ENCODE measurements at places on chromosomes 2 and 18.

DNA sequence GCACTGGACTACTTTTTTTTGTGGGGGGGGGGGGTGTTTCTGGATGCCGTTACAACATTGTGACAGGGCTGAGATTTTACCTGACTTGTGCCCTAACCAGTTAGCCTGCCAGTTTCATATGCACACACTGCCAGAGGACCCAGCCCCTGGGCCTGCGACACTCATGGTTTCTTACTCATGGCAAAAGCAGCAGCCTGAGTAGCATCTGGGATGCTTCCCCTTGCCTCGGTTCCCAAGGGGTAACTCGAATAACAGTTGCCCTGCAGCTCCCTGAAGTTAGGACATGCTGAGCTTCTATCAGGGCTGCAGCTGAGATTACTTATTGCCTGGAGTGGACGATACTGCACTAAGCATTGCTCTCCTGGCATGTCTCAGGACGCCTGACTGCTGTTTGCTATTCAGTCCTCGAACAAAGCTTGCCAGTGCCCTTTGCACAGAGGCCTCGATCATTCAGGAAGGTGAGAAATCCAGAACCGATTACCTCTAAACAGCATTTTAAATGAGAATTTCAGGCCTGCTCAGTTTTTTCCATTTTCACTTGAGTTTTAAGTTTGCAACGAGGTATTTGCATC lies 47.9 kb downstream of the TRPM8 start:
- DNase-seq, result no peak

DNA sequence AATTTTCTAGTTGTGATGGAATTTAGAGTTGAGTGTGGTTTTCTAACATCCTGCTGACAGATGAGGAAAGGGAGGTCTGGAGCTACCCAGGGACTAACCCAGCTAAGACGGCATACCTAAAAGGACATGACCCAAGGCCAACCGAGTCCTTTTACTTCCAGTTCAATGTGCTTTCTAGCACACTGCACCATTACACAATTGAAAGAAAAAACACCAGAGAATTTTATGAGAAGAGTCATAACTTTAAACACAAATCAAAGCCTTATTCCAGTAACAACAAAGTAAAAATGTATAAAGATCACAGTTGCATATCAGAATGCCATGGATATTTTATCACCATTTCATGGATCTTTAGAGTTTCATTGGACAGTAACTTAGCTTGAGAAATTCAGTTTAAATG lies 480.3 kb downstream of the MEIS1 start:
- no peak for DNase-seq

GRCh38 chr18:76538846-76539245 lies 43.8 kb upstream of the ZNF516 start:
- no peak for DNase-seq

DNA sequence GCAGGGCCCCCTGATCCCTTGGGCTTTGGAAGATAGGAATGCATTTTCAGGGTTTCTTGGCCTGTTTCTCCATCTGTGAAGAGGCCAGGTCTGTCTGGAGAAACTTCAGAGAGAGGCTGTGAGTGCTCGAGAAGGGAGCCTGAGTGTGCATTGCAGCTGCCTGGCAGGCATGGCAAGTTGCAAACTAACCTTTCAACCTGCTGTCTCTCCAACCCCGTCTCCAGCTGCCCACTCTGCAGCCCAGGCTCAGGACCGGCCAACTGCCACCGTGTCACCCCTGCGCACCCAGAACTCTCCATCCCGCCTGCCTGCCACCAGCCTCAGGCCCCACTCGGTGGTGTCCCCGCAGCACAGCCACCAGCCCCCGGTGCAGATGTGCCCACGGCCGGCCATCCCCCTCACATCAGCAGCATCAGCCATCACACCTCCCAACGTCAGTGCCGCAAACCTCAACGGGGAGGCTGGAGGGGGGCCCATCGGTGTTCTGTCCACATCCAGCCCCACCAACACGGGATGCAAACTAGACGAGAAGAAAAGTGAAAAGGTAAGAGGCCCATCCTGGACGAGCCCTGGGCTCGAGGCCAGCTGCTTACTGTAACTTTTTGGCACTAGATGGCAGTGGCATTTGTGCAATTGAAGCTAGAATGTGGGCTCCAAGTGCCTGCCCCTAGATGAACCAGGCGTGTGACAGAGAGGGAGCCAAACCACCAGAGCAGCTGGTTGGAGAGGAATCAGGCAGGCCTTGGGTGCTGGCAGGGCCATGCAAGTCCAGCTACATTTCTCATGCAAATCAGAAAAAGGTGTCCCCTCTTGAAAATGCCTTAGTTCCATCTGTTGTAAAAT lies 164.6 kb downstream of the SEPTIN10 start:
- no peak for DNase-seq

DNA sequence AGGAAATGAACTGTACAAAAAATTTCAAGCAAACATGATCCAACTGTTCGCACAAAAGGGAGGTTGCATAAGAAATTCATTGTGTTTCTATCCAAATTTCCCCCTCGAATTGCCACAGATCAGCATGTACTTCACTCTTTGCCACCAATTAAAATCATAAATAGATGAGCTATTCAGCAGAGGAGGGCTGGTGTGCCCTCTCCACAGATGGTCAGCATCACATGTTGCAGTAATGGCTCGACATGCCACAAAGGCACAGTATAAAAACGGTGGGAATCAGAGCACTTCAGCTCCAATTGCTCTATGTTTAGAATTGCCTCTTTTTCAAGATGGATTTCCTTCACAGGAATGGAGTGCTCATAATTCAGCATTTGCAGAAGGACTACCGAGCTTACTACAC lies at the start of gene G6PC2:
Gene G6PC2 (plus strand): TSS at position 289 of the 400 bp plus-strand sequence. CDS start 41 bp downstream, at position 330.
- no peak for DNase-seq

DNA sequence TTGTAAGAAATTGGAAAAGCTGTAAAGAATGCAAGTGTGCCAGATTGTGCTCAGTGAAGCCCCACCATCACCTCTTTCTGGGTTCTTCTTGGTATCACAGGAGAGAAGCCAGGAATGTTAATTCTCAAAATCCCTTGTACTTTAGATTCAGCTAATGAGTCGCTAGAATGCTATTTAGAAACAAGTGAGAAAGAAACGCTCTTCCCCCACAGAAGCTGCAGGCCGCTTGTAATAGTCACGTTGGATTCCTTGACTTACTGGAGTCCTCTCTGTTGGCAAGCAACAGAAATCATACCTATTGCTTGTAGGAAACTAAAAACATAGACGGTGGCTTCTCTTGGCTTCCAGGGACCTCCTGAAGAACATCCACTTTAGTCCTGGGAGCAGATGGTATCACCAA lies 375.6 kb upstream of the LRATD1 start:
- no peak for DNase-seq

GRCh38 chr2:216884347-216884746 lies 24.5 kb upstream of the TNP1 start:
- no peak for DNase-seq

- no peak for DNase-seq
These were observed 18.0 kb downstream of the GPR35 start for GRCh38 chr2:240643093-240643810.

GRCh38 chr2:142682528-142682927 lies 194.9 kb upstream of the KYNU start:
- no peak for DNase-seq

DNA sequence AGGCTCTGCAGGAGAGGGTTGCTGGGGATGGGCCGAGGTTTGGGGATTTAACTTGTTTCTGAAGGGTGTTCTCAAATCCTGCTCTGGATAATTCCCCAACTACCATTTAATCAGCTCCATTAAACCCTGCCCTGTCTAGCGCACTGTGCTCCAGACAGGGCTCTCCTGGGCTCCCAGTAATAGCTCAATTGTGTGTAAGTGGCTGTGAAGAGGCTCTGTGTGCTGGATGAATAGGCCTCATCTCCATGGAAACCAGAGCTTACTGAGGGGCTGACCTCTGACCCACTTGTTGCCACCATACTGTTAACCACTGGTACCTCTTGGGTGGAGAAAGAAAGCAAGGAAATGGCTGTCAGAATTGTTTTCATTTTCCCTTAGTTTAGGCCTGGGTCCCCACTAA lies 92.9 kb downstream of the TGOLN2 start:
- DNase-seq, result no peak

DNA sequence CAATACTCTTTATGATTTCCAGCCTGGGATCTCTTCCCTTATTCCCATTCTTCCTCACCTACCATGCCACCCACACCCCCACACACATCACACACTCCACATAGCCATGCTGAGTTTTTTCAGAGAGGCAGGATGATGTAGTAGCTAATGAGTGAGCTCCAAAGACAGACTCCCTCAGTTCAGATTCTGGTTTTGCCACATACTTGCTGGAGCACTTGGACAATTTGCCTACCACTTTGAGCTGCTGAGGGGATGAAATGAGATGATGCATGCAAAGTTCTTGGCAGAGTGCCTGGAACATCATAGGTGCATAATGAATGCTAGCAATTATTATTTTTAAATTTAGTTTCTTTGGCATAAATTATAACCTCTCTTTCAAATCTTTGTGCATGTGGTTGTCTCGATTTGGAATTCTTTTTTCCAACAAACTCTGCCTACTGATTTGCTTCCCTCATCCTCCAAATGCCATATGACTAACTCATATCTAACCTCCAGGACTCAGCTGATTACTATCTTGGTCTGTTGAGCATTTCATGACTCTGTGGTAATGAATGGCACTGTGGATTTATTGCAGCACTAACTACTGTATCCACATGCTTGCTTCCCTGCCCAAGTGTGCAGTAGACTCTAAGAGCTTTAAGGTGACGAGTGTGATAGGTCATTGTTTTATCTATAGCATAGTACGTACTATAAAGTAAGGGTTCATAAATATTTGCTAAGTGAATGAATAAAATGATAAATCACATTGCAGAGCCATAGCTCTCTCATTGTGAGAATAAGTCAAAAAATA lies 99.1 kb downstream of the TACR1 start:
- DNase-seq, result no peak

DNA sequence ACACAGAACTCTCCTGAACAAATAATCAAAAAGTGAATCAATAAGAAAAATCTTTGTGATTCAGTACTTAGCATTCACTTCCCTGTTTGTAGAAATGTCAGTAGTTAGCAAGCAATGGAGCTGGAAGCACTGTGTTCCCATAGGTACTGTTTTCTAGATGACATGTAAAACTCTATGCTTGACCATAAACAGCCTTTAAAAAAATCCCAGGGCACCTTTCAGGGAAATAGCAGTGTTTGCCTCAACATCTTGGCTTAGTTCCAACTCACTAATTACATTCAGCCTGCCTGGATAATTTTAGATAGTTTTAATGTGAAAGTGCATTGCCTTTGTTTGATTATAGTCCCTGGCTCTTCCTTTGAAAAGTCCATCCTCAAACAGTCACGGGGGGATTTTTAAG lies 721.8 kb downstream of the ERBB4 start:
- DNase-seq, result no peak

DNA sequence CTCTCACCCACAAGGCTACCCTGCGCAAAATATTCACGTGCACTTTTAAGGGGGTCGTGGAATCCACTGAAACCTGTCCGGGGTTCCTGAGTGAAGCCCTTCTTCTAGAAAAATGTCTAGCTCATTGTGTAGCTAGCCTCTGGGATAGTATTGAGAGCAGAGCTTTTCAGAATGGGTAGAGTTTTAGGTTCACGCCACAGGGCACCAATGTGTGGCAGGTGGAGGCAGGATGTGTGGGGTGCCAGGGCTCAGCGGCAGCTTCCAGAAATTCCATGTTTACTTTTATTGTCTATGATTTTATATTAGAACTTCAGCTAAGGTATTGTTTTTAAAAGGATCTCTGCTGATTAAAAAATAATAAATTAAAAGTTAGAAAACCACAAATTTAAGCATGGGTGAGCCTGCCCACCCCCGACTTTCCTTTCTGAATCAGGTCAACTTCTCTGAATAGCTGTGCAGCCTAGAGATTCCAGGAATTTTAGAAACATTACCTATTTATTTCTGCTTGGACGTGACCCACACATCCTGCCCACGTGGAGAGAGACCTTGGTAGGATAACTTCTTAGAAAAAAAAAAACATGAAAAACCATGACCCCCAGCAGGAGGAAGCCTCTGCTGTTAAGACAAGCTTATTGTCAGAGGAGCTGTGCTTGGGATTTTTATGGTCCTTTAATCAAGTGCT lies 163.7 kb downstream of the CTIF start:
- DNase-seq, result no peak

GRCh38 chr2:177726931-177727348 lies 334.4 kb downstream of the AGPS start:
- no peak for DNase-seq

DNA sequence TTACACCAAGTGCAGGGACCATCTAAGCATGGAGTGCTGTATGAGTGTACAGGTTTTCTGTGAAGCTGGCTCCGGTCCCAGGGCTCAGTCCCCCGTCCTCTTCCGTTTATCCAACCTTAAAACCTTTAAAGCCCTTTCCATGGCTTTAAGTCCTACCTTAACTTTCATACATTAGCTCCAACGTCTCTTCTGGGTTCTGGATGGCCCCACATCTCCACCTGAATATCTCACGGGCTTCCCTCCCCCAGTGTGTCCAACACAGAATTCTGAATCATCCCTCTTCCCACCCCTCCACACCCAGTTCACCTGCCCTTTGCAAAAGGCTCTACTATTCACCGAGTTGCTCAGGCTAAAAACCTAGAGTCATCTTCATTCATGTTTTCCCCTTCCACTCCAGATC lies 12.8 kb downstream of the ARHGAP25 start:
- no peak for DNase-seq

DNA sequence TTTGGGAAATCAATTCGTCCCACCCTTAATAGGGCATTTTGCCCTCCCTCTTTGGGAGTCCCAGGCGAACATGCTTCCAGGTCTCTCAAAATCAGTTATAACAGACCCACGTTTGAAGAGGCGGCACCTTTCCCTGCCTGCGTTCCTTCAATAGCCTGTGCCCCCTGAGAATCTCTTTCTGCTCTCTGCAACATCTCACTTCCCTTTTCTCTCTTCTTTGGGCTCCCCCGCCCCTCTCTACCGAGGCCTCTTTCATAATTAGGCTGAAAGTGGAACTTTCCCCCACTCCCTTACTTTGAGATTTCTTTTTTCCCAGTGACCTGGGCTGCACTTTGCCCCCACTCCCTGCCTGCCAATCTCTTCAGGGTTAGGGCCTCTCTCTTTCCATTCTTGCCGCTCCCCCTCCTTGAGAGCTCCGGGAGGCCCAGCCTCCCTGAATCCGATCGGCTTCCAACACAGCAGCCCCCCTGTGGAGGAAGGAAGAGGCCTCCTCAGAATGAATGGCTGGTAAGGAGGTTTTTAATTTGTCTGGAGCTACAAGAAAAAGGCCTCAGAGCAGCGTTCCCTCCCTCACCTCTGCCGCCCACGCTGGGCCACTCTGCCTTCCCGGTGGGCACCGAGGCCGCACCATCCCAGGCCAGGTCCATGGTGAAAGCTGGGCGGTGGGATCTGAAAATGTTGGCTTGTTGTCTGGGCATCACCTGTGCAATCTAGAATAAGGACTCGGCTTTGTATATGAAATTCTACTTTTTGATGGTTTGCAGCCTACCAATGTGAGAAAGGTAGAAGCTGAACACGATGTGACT lies 162.6 kb upstream of the SIX3 start:
- DNase-seq, result no peak
